ENCODE measurements at places on chromosomes 7 and 10.

- DNase-seq: no peak
Measured at GRCh38 chr7:38481401-38481800, 149.8 kb downstream of the AMPH start.

- DNase-seq: peak; percentile 84
Measured at GRCh38 chr7:139771001-139771956, 6.5 kb downstream of the HIPK2 start.

- DNase-seq: peak; percentile 76
Measured at GRCh38 chr7:155804897-155805825, 7.1 kb downstream of the SHH start.

DNA sequence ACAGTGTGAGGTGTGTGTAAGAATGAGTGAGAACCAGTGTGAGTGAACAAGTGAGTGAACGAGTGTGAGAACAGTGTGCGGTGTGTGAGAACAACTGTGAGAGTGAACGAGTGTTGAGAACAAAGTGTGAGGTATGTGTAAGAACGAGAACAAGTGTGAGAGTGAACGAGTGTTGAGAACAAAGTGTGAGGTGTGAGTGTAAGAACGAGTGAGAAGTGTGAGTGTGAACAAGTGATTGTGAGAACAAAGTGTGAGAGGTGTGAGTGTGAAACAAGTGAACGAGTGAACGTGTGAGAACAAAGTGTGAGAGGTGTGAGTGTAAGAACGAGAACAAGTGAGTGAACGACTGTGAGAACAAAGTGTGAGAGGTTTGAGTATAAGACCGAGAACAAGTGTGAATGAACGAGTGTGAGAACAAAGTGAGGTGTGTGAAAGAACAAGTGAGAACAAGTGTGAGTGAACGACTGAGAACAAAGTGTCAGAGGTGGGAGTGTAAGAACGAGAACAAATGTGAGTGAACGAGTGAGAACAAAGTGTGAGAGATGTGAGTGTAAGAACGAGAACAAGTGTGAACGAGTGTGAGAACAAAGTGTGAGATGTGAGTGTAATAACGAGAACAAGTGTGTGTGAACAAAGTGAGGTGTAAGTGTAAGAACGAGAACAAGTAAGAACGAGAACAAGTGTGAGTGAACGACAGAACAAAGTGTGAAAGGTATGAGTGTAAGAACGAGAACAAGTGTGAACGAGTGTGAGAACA is 47.9 kb downstream of the ESYT2 start:
- DNase-seq: no peak

GRCh38 chr7:36985316-36985715 is 261.0 kb upstream of the AOAH start:
- no peak for DNase-seq

DNA sequence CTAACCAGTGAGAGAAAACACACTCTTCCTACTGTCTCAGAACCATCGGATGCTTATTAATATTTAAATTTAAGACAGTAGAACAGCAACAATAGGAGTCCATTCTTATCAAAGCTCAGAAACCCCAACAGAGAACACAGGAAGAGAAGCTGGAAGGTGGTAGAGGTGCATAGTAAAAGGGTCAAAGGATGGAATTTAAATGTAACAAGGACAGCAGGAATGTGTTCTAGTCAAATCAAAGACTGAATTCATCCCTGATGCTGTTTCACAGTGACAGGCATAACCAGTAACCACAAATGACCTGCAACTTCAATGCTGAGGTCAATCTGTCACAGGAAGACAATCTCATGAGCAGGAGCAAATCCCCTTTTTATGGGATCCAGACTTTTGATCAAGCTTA is 1259.7 kb downstream of the XPNPEP1 start:
- no peak for DNase-seq

DNA sequence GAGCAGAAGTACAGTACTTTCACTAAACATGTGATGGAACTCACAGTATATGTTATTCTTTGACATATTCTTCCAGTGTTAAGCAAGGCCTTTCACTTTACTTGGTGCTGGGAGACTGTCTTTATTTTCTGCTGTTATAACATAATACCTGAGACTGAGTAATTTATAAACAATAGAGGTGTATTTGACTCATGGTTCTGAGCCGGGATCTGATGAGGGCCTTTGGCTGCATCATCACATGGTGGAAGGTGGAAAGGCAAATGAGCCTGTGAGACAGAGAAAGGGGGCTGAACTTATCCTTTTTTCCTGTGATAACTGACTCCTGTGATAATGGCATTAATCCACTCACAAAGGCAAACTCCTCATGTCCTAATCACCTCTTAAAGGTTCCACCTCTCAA is 1.4 kb downstream of the SUPV3L1 start:
- DNase-seq: no peak

- DNase-seq: no peak
Measured at GRCh38 chr10:121648493-121648892, 50.2 kb upstream of the FGFR2 start.

- DNase-seq: no peak
Measured at GRCh38 chr7:74286131-74286530, 3.1 kb upstream of the CLIP2 start.

DNA sequence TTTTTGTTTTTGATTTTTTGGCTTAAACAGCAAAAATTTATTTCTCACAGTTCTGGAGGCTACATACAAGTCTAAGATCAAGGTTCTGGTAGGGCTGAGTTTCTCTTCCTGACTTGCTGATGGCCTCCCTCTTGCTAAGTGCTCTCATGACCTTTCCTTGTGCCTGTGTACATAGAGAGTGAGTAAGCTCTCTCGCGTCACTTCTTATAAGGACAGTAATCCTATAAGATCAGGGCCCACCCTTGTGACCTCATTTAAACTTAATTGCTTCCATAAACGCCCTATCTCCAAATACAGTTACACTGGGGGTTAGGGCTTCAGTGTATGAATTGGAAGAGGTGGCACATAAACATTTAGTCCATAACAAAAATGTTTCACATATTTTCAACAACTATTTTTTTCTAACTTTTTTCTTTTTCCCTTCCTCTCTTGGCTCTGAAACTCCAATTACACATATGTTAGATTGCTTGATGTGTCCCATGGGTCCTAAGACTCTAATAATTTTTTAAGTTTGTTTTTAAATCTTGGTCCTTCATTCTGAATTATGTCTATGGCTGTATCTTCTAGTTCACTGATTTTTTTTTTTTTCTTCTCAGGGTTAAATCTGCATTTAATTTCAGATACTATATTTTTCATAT is 149.8 kb downstream of the HBP1 start:
- DNase-seq: peak; percentile 13

DNA sequence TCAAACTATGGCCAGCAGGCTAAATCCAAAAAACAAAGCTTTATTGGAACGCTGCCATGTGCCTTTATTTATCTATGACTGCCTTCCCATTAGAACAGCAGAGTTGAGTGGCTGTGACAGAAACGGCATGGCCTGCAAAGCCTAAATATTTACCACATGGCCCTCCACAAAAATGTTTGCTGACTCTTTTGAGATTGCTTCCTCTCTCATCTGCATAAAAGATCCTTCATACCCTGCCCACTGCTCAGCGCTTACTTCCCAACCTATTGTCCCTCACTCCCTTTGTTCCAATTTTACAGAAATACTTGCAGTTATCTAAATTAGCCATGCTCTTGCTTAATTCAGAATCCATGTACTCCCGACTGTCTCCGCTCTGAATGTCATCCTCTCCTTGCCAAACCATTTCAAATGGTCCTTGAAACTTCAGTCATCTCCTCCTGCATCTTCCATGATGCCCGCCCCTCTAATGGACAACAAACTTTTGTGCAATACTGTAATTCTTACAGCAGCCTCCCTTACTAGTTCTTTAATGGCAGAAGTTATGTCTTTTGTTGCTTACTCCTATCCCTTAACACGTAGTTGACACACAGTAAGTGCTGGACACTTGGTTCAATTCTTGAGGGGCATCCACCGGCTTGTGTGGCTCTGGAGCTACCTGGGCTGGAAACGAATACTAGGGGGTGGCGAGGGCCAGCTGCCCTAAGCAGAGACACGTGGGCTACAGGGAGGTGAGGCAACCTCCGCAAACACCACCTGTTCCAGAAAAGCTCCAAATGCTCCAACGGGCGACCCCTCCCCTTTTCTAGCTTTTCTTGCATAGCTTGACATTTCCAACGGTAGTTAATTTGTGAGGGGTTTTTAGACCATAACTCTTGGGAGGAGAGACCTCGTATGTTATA is 832 bp downstream of the XRCC2 start:
- DNase-seq: peak; percentile 18

GRCh38 chr10:100826031-100826651 is 80.8 kb downstream of the PAX2 start:
- DNase-seq: no peak

- peak; percentile 64 for DNase-seq
Measured at GRCh38 chr7:112084520-112084971, 121.7 kb downstream of the DOCK4 start.

- no peak for DNase-seq
Measured at GRCh38 chr10:106761906-106762305, 402.6 kb downstream of the SORCS1 start.

GRCh38 chr7:129332254-129333035 is 101.8 kb upstream of the STRIP2 start:
- peak; percentile 74 for DNase-seq

DNA sequence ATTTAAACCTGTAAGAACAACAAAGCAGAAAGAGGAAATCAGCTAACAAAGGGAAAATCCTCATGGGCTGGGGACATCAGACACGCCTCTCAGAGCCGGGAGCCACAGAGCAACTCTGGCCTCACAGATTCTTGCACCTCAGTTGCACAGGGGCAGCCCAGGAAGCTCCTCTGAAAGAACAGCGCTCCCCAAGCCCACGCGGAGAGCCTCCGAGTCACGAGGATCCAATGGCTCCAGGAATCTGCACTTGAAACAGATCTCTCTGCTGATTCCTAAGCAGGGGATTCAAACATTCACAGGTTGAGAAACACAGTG is 213.2 kb upstream of the MGMT start:
- DNase-seq: no peak

DNA sequence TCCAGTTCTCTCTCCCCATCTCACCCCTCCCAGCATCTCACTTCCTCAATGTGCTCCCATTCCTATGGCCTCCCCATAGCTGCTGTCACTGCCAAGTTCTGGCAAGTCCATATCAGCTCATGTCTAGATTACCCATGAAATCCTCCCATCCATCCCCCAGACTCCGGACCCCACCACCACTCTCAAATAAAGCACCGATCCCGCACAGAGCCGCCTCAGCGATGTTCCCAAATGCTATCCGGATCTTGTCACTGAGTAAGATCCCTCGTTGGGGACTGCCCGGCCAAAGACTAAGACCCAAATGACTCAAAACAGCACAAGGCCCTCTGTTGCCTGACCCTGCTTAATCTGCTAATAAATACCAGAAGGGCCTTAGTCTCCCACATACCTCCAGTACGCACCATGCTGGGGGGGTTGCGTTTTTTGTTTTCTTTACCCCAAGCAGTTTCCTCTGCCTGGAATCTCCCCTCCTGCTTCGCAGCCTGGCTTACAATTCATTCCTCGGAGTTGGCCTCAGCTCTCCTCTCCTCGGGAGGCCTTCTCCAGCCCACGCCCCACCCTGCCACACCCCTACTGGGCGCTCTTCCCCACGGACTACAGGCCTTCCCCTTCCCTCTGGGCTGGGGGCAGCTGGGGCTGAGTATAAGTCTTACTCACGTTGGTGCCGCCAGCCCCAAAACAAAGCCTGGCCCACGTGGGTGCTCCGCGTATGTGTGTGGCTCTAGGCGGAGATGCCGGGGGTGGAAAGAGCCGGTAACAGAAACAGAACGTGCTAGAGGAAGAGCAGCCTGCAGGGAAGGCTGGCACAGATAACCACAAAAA is 1.8 kb upstream of the DUSP5 start:
- peak; percentile 90 for DNase-seq

DNA sequence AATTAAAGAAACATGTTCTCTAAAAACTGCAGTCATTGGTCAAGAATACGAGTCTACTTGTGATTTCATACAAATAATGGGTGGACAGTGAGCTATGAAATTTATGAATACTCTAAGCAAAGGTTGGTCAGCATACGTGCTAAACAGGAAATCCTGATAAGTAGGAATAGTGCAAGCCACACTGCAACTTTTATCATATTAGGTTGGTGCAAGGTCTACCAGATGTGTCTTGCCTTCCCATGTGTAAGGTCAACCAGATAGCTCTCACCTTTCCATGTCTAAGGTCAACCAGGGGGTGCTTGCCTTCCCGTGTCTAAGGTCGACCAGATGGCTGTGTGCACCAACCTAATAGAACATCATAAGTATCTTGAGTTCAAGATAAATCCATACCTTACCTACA is 2.0 kb upstream of the ITGB1 start:
- no peak for DNase-seq

DNA sequence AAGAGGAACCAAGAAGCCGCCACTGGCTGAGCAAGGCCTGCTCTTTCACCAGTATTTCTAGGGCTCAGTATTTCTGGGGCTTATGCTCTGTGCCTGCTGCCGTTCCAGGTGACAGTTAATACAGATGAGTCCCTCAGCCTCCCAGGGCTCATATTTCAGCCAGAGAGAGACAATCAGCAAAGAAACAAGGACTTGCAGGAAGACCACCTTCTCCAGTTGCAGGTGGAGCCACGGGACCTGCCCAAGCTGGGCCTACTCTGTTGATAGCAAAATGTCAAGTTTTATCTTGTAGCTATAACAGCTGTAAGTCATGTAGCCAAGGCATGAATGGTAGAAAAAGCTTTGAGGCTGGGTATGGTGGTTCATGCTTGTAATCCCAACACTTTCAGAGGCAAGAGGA is 42.7 kb downstream of the NPTX2 start:
- DNase-seq: no peak

DNA sequence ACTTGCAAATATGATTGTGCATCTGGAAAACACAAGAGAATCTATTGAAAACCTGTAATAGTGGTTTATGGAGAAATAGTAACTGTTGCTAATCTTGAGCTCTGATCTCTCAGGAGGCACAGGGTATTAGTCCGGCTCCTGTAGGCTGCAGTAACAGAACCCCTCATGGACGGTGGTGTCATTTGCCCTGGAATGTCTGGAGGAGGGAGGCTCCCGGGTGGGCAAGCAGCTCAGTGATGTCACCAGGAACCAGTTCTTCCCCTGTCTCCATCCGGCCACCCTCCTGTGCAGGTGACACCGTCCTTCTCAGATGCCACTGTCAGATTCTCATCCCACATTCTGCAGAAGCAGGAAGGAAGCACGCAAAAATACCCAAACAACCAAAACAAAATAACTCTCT is 29.3 kb downstream of the INPP5A start:
- no peak for DNase-seq

DNA sequence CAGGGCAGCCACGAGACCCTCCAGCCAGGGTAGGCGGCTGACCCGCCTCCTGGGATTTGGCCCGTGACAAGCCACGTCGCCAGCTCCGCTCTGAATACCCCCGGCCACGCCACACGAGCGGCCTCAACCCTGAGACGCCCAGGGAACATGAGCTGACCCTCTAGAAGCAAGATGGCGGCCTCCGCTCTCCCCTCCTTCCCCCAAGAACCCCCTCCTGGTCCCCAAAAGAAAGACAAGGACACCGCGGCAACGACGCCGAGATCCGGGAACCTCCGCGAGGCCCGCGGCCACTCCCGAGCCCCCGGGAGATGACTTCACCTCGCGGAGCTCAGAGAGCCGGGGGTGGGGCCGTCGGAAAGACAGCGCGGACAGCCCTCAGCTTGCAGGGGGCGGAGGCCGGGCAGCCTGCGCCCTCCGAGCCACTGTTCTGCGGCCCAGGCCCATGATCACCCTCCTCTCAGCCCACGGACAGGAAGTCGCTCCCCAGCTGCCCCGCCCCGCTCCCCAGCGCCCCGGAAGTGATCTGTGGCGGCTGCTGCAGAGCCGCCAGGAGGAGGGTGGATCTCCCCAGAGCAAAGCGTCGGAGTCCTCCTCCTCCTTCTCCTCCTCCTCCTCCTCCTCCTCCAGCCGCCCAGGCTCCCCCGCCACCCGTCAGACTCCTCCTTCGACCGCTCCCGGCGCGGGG is at the start of gene RALA:
Gene RALA (plus strand): TSS at position 526 of the 685 bp plus-strand sequence. CDS start 63,096 bp downstream, outside the sequence.
- peak; percentile 97 for DNase-seq

- DNase-seq: peak; percentile 22
Measured at GRCh38 chr7:123665896-123666295, 10.2 kb downstream of the LMOD2 start.

All from cardiac fibroblast (primary cell).